Psoas muscle (tissue), 8 donors: ENCODE measurements at places on chromosomes 12 and 14. TPM values are rescaled to one million over a fixed set of nuclear protein-coding genes. Genes with fewer than 3 reads are reported as not detected.
A peak's percentile ranks its signal among the peaks of the same experiment; 100 is the strongest.

GRCh38 chr14:103718572-103718971 lies 3.0 kb downstream of the ZFYVE21 start:
- no peak for DNase-seq

DNA sequence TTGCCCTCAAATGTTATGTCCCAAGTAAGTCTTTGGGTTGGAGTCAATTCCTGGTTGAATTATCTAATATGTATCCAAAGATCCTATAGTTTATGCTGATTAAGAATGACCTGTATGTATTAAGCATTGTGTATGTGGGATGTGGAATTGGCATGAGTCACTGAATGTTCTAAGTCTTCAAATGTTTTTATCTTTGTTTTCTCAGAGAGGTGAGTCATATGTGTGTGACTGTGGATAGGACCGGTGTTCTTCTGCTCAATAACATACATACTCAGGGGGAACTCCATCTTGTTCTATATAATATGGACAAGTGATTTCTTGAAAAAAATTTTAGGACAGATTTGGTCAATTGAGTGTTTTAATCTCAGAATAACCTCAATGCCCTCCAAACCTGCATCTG lies 57.9 kb downstream of the NAV3 start:
- no peak for DNase-seq

- no peak for DNase-seq
Observed at GRCh38 chr12:122148657-122149056, 25.4 kb downstream of the IL31 start.

DNA sequence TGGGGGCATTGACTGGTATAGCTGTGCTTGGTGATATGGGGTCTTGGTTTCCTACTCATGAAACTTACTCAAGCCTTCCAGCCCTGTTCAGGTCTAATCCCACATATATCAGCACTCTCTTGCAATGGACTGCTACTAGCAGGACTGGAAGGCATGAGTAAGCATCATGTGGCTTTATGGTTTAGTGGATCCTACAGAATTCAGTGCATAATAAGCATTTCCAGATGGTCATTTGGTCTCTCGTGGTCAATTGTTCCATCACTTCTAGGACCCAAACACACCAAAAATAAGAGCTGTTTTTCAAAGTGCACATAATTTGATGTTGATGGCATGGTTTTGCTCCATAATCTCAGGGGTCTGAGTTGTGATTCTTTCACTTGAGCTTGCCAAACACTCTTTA lies 114.4 kb downstream of the LMNTD1 start:
- no peak for DNase-seq

DNA sequence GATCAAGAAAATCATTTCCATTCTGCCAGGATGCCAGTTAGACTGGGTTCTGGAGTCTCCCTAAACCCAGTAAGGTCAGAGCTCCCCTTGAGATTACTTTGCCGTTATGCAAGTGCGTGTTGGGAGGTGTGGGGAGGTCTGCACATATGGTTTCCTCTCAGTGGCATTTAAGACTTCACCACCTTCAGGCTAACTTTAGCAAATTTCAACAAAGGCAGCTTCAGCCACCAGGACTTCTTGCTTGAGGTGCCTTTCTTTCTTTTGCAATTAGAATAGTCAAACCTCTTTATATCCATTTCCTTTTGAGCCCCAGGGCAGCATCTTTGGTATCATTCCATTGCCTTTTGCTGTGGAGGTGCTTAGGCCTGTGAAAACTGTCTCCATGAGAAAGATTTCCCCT lies 117.2 kb upstream of the CCND2 start:
- DNase-seq: no peak

DNA sequence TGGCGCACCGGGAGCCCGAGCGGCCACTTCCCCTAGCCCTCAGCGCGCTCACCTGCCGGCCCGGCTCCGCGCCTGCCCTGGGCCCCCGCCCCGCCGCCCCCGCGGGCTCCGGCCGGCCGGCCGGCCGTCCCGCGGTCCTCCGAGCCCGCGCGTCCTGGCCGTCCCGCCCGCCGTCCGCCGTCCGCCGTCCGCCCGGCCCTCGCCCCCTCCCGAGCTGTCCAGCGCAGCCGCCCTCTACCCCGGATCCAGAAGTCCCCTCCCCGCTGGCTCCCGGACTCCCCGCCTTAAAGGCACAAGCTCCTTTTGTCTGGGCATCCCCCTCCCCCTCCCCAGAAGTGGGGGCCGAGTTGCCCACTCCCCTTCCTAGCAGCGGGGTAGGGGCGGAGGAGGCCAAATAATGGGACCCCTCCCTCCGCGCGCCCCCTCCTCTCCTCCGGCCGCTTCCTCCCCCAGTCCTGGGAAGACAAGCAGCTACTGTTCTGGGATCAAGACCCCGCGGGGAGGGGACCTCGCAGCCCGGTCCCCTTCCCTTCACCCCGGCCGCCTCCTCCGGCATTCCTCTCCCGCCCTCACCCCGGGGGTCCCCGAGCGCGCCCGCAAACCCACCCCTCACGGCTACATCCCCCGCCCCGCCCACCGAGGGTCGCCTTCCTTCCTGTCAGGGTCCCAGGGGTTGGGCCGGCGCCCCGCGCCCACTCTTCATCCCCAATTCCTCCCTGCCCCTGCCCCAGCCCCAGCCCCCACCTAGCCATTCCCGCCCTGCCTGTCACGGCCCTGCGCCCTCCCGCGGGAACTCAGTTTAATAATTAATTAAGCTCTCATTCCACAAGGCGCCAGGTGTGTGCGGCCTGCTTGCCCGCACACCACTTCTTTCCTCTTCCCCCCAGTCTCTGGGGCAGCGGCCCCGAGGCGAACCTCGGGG lies at the start of gene ADCY6:
Gene ADCY6, minus strand, starts transcription at position 236 of the 922 bp plus-strand sequence. CDS start 5,655 bp downstream, outside the sequence.
- DNase-seq: peak; percentile 87

GRCh38 chr14:103656031-103656755 lies 27.2 kb downstream of the KLC1 start:
- no peak for DNase-seq

GRCh38 chr12:32589165-32589865 lies 89.8 kb upstream of the DNM1L start:
- DNase-seq: no peak

GRCh38 chr14:103129301-103130016 lies 6.2 kb downstream of the TNFAIP2 start:
- DNase-seq: no peak

Gene ANKRD33
- total RNA-seq: not detected

Gene KLRG1
- total RNA-seq: 2.9 TPM

Gene KCNK13
- total RNA-seq: not detected

Gene RTL1
- total RNA-seq: not detected

Gene PTPRR
- total RNA-seq: 0.08 TPM

Gene IRAK4
- total RNA-seq: 3.0 TPM

Gene TAS2R30
- 0.25 TPM for total RNA-seq

Gene TMX1
- 11.0 TPM for total RNA-seq

Gene CAPRIN2
- 9.0 TPM for total RNA-seq
